ENCODE measurements at places on chromosomes 4 and X. TPM values are rescaled to one million over a fixed set of nuclear protein-coding genes. Genes with fewer than 3 reads are reported as not detected.

The MAGEA1 gene
- not detected for polyA plus RNA-seq

The MYOZ2 gene
- 0.24 TPM for polyA plus RNA-seq

The SMR3B gene
- not detected for polyA plus RNA-seq

The SLC6A14 gene
- not detected for polyA plus RNA-seq

The DCLK2 gene
- not detected for polyA plus RNA-seq

The OTC gene
- polyA plus RNA-seq = not detected

The C4orf50 gene
- polyA plus RNA-seq = 0.11 TPM

The FDCSP gene
- not detected for polyA plus RNA-seq

The NONO gene
- 171 TPM for polyA plus RNA-seq

The MAGEA8 gene
- polyA plus RNA-seq = not detected

DNA sequence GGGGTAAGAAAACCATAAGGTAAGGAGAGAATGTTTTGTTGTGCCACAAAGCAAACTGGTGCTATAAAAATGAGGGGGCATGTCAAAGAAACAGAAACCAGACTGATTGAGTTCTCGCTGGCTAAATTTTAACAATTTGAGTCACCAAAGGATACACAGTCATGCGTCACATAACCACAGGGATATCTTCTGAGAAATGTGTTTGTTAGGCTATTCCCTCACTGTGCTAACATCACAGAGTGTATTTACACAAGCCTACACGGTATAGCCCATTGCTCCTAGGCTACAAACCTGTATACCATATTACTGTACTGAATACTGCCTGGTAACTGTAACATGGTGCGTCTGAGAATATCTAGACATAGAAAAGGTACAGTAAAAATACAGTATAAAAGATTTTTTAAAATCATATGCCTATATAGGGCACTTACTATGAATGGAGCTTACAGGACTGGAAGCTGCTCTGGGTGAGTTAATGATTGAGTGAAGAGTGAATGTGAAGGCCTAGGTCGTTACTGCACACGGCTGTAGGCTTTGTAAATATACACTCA, 50.1 kb downstream of the FBXW7 start:
- peak; percentile 62 for DNase-seq

DNA sequence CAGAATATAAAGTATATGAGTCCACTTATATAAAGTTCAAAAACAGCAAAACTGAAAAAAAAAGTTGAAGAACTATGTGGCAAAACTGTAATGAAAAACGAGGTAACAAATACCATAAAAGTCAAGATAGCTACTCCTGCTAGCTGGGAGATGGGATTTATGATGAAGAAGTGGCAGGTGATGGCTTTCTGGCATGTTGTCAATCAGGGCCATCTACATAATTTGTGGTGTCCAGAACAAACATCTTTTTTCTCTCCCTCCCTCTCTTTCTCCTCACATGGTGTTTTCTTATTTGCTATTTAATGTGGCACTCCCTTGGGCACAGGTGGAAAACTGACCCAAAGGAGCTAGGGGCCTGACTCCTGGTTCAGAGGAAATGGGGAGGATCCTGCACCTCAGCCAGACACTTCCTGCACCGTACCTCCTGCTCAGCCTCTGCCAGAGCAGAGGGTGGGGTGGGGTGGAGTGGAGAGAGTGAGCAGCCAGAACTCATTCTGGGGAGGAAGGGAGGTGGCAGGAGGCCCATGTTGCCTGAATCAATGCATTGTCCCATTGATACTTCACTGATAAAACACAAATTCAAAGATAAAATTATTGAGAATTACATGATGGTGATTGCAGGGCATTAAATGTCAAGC, 5.3 kb upstream of the SAP30 start:
- no peak for DNase-seq

- no peak for DNase-seq
Observed at GRCh38 chrX:131837325-131837724, 185.8 kb upstream of the STK26 start.

DNA sequence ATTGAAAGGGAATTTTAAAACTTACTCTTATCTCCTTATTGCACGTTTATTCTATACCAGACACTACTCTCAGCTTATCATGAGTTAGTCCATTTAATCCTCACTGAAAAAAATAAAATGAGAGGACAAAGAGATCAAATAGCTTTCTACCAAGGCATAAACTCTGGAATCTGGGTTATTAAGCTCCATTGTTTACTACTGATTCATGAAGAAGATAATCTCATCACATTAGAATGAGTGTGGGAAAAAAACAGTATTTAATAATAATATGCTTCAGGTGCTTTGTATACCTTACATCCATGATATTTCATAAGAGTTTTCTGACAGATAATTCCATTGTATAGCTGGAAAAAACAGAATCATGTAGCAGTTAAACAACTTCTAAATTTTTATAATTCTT, 1092.6 kb downstream of the TECRL start:
- no peak for DNase-seq

DNA sequence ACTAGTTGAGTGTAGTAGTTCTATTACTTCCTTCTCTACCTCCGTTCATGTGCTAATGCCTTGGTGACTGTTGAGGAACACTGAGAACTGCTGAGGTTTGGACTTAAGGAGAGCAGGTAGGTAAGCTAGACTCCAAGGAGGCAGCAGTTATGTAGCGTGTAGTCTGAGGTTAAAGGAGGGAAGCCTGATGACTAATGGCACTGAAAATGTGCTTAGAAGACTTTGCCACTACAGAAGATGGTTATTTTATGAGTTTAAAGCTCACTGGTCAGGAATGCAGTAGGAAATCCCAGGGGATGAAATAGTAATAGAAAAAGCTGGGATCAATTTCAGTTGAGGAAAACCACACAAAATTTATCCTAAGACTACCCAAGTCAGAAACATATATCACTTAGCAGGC, 1077.3 kb downstream of the RAPGEF2 start:
- no peak for DNase-seq

GRCh38 chr4:179755322-179755721, 2313.1 kb upstream of the AGA start:
- DNase-seq = no peak

GRCh38 chrX:111410590-111411078, 1.4 kb downstream of the DCX start:
- no peak for DNase-seq

- no peak for DNase-seq
Observed at GRCh38 chrX:11541510-11541909, 124.2 kb downstream of the ARHGAP6 start.

GRCh38 chr4:142402156-142402555, 443.9 kb downstream of the INPP4B start:
- no peak for DNase-seq

DNA sequence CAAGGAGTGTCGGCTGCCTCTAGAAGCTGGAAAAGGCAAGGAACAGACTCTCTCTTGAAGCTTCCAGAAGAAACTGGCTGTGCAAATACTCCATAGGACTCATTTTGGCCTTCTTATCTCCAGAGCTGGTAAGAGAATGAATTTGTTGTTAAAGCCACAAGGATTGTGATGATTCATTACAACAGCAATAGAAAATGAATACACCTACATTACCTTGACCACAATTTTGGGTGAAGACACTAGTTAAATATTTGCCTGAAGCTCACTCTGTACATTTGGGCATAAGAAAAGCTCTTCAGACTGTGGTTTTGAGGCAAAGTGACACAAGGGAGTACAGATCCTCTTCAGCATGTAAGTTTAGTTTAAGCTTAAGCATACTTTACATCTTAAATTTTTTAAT, 134.5 kb upstream of the TLL1 start:
- DNase-seq = no peak

DNA sequence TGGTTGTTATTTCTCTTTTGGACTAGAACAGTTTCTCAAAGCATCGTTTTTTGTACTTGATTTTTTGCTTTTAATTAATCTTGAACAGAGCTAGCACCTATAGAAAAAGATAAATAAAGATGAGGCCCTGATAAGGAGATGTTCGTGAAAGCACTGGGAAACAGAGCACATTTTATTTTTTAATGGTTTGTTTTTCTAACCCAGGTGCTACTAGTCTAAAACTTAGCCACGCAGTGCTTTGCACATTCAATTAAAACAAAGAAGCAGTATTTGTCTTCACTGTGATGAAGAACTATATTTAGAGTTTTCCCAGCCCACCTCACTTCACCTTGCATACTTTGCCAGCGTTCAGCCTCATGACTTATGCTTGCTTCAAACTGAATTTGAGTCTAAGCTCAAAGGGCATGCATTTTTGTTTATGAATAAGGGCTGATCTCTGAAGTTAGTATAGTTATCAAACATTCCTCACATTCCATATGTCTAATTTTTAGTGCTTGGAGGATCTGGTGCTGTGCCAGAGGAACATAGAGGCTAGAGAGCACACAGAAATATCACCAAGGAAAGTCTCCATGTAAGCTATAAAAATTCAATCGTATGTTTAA, 76.7 kb downstream of the WWC2 start:
- no peak for DNase-seq

DNA sequence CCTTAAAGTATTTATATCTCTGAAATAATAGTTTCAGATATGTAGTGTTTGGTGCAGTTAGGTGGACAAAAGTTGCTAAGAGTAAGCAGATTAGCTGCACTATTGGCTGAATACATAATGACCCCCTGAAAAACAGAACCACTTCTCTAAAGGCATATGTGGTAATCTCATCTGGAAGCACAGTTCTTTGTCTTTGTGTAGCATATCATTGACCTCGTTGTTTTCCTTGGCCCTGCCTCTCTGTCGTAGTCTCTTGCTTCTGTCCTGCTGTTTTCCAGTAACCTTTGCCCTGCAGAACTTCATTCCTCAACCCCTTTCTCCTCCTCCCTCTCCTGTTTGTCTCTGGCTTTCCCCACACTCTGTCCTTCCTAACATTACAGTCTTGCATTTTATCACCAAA, 41.4 kb downstream of the JADE3 start:
- DNase-seq = no peak

DNA sequence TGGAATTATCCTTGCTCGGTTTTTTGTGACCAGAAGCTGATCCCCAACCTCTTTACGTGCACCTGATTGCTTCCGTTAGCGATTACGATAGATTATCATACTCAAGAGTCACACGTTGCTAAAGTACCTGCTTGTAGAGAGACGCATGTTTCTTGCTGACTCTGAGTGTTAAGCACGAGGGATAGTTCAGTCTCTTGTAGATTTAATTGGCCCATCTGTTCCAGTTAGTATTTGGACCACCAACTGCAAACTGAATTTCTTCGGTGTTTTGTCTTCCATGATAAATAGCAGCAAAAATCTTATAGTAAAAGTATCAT, 516 bp upstream of the COX18 start:
- no peak for DNase-seq

DNA sequence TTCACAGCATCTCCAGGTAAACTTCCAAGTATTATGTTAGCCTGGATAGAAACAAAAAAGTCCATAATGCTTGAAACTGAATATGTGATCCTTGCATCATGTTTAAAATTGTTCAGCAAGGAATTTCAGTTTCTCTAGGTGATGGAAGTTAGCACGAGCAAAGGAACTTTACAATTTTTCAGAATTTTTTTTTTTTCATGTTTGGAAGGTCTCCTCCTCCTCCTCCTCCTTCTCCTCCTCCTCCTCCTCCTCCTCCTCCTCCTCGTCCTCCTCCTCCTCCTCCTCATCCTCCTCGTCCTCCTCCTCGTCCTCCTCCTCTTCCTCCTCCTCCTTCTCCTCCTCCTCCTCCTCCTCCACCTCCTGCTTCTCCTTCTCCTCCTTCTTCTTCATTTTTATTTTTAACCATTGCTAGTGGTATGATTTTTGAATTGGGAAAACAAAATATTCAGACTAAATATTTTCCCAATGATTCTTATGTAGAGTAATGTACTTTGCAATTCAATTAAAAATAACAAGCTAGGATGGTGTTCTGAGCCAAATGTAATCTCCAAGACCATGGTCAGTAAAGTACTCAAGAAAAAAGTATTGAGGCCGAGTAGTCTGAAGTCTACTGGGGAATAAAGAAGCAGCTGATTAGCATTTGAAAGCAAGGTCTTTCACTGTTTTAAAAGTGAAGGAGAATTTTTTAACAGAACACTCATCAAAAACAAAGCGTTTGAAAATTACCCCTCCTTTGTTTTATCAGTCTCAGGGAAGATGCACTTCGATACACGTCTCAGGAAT, 420.9 kb upstream of the ATOH1 start:
- DNase-seq = no peak

DNA sequence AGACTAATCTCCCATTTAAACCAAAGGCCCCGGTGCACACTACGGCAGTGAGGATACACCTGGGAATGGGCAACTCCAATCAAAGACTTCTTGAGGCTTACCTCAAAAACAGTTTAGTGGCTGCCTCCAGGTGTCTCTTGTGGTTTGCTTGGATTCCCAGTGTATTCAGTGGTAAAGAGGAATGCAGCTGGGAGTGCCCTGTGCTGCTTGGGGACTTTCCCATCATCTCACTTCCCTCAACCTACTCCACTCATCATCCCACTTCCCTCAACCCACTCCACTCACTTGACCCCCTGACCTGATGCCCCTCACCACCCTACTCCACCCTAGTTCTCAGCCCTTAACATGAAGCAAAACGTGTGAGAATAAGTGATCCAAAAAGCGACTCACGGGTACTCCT, 177.3 kb upstream of the ETNPPL start:
- DNase-seq = no peak

Data from CD4-positive, CD25-positive, alpha-beta regulatory T cell (primary cell).